ENCODE measurements at places on chromosomes 5 and 9.
A peak's percentile ranks its signal among the peaks of the same experiment; 100 is the strongest.

GRCh38 chr5:41747708-41748107, 122.5 kb downstream of the OXCT1 start:
- DNase-seq = no peak

DNA sequence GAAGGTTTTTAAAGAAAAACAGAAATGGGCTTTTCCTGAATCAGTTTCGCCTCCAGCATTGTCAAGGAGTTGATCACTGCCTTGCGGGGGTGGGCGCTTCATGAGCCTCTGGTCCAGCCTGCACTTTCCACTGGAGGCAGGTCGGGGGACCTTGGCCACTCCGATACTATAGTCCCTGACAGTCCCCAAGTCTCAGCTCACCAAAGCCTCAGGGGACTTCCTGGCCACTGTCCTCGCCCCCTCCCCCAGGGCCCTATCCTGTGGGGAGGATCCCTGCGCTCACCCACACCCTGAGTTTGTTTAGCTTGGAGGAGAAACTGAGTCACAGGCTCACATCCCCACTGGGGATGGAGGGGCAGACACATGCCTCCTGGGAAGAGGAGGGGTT, 1.4 kb downstream of the SLC6A19 start:
- DNase-seq = no peak

DNA sequence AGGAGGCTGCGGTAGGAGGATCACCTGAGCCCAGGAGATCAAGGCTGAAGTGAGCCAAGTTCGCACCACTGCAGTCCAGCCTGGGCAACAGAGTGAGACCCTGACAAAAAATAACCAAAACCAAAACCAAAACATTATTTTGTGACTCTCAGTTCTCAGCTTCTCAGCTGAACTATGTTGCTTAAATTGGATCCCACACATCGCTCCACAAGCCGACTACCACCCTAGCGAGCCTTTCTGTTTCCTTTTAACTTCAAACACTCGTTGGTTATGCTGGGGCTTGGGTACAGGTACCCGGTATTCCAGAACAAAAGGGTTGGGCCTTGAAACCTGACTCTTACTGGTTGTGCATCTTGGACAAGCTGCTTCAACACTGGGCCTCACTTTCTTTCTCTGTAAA, 3.8 kb upstream of the PTGS1 start:
- DNase-seq = no peak

- no peak for DNase-seq
Observed at GRCh38 chr5:140259500-140259899, 43.4 kb downstream of the PFDN1 start.

- DNase-seq = no peak
Observed at GRCh38 chr5:162939991-162940390, 497.4 kb upstream of the CCNG1 start.

GRCh38 chr5:115463983-115464382, 80.6 kb downstream of the FEM1C start:
- no peak for DNase-seq

GRCh38 chr5:77120086-77120485, 33.0 kb upstream of the ZBED3 start:
- no peak for DNase-seq

- no peak for DNase-seq
Observed at GRCh38 chr9:131809941-131810344, 70.1 kb upstream of the RAPGEF1 start.

- no peak for DNase-seq
Observed at GRCh38 chr9:7058473-7058872, 300.7 kb downstream of the KDM4C start.

- DNase-seq = peak; percentile 7
Observed at GRCh38 chr5:127865273-127865672, 162.1 kb downstream of the CCDC192 start.

GRCh38 chr5:5014586-5015235, 125.4 kb upstream of the ADAMTS16 start:
- no peak for DNase-seq

DNA sequence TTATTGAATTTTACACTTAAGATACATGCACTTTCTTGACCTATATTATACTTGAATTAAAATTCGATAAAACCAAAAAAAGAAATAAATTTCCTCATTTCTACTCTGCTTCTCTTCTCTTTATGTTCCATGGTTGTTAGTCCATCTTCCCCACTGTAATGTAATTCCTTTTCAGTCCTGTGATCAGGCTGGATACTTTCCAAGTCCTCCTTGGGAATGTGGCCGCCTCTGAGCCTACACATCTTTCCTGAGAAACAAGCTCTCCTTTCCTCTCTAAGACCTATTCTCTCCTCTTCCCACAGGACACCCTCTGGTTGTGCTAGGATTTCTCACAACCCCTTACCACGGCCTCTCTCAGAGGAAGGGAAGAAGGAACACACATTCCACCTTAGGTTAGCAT, 285.1 kb downstream of the DNAH5 start:
- DNase-seq = no peak

- DNase-seq = no peak
Observed at GRCh38 chr5:143992496-143992895, 178.0 kb downstream of the YIPF5 start.

GRCh38 chr9:87324613-87325194, 173.0 kb upstream of the DAPK1 start:
- peak; percentile 20 for DNase-seq

DNA sequence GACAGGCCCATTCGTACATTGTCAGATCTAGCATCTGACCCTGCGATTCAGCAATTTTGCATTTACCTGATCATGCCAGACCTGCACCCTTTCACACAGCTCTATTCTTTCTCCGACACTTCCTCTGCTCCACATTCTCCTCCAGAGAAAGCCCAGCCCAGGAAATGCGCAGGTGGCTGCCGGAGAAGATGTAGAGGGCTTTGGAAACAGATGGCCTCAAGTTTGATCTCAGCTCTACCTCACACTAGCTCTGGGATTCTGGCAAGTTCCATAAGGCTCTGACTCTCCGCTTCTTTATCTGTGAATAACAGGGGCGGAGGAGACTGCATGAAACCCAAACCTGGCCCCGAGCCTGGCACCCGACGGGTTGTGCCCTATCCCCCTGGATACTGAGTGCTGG, 61.5 kb downstream of the GABBR2 start:
- no peak for DNase-seq

GRCh38 chr9:28050941-28051340, 477.7 kb upstream of the C9orf72 start:
- DNase-seq = no peak

- no peak for DNase-seq
Observed at GRCh38 chr9:105535920-105536668, 21.8 kb upstream of the FKTN start.

DNA sequence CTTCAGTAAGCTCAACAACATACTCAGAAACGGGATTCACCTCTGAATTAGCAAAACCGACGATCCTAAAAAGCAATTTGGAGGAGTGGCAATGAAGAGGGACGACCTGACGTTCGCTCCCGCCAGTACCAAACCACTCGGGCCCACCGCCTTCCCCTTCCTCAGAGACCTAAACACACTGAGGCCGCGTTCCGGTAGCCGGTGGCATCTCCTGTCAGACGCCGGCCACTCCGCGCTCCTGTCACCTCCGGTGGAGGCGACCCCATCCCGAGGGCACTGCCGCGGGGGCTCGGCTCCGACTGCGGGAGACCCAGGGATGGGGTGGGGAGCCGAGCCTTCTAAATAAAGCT, 617 bp downstream of the PPP6C start:
- DNase-seq = no peak

DNA sequence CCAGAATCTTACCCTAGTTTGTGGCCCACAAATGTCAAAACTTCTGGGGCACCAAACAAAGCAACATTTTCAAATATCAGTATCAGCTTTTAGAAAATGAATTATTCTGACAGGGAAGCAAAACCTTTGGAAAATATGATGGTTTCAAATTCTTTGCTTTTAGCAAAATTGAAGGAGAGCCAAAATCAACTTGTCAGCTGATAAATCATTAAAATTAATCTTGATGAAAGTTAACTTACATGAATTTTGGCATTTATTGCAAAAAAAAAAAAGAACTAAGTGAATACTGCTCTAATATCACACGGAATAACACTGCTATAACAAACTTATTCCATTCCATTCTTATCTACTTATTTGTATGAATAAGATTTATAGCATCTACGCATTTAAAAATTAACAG, 158.1 kb upstream of the TARS1 start:
- DNase-seq = no peak

GRCh38 chr9:120324996-120325642, 254.8 kb downstream of the CDK5RAP2 start:
- no peak for DNase-seq

GRCh38 chr9:136218673-136219072, 13.7 kb upstream of the LHX3 start:
- no peak for DNase-seq

DNA sequence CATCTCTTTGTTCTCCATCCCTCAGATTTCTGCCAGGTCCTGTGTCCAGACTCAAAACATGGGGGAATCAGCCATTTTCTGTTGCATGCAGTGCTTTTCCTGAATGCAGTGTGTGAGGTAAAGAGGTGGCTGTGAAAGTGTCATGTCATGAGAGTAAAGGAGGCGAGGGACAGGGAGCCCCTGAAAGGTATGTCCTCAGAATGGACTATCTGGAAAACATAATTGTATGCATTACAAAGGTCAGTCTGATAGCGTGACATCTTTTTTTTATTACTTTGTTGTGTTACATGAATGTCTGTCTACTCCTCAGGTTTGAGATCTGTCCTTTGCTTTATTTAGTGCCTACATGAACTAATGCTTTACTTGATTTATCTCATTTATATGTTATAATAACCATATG, 239.1 kb downstream of the MAN2A1 start:
- no peak for DNase-seq

DNA sequence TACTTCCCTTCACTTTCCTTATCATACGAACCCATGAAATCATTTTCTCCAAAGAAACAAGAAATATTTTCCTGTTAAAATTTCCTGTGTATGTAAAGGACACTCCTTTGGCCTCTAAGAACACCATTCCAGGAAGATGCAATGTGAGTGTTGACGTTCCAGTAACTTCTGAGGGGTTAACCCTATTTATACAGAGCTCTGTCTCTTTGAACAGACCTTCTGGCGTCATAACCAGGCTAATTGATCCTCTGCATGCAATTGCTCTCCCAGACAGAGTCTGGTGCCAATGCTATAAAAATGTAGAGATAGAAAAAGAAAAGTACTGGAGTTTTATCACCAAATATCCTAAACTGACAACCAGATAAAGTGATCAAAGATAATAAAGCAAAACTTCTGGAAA, 218.5 kb downstream of the TLE1 start:
- no peak for DNase-seq

DNA sequence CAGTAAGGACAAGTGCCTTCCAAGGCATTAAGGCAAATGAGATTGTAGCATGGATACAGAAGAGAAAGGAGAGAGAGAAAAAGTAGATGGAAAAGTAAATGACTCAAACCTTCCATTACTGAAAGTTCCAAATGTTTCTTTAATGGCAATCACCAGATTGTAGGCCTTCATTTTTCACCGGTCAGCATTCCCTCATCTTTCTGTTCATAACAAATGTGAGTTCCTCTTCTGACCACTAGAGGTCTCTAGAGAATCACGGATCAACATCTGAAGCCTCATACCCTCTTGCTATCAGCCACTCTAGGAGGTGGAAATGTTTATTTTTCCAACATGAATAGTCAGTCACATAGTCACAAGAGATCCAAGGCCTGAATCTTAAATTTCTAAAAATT, 73.6 kb upstream of the RPS23 start:
- DNase-seq = no peak

DNA sequence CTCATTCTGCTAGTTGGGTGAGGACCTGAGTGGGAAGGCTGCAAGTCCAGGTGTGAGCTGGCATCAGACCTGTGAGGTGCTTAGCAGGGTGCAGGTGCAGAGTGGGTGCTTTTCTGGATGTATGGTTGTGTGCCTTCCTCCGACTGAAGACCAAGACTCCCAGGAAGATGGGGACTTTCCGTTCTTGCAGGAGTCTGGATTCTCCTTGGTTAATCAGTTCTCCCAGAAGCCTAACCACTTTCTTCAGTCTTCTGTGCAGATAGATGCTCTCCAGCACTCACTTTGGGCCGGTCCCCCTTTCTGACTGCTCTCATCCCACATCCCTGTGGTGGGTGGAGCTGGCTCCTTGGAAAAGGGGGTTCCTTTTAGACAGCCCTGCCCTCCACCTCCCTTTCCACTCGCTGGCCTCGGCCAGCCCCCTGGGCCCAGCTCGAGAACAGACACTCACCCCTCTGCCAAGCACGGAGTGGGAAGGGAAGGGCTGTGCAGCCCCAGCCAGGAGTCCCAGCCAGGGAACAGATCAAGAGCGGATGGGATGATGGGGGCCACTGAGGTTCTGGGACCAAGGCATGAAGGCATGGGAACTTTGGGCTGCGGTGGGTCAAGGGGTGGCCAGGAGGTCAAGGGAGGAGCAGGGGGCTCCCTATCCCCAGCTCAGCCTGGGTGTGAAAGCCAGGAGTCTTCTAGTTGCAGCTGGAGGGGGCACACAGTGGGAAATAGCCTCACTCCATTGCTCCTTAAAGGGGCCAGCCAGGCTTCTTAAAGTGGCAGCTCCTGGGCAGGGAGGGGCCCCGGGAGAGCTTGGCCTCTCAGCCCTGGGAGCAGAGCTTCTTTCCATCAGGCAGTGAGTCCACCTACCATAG, 62.4 kb downstream of the FGF18 start:
- DNase-seq = no peak

GRCh38 chr5:97601651-97602050, 418.6 kb upstream of the RIOK2 start:
- no peak for DNase-seq

- no peak for DNase-seq
Observed at GRCh38 chr9:106752581-106752980, 110.4 kb upstream of the ZNF462 start.

- no peak for DNase-seq
Observed at GRCh38 chr9:97459326-97459725, 42.1 kb upstream of the TMOD1 start.

- no peak for DNase-seq
Observed at GRCh38 chr5:131228646-131229045, 35.2 kb upstream of the CDC42SE2 start.

GRCh38 chr9:99054581-99054980, 50.3 kb upstream of the TGFBR1 start:
- no peak for DNase-seq

DNA sequence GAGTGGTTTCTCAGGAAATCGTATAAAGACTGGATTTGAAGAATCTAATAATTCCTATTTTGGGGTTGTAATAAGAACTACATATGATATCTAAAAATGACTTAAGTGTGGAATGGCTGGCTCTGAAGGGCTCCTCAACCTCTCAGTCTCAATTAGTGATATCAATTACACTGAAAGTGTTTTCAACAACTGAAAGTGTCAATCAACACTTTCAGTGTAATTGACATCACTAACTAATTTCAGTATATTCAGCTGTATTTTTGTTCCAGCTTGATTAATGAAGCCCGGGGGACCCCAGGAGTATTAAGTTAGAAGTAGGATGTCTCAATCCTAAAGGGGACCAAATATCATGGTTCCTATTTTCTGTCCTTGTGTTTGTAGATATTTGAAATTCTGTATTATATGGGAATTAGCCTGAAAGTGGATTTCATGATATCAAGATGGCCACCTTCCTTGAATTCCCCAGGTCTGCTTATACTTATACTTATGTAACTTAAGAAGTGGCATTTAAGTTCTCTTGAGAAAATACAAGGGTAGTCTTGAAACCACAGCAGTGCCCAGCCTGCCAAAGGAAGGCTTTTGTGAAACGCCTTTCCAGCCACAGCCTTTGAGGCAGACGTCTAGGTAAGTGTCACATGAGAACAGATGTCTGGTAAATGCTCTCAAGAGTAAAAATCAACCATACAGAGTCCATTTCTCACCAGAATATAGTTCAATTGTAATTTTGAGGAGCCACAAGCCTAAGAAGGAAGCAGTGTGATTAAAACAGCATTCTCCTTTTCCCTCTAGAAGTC, 4.6 kb downstream of the BASP1 start:
- no peak for DNase-seq

All from HuH-7.5 (cell line).